ENCODE measurements at places on chromosomes 12 and 14. TPM values are rescaled to one million over a fixed set of nuclear protein-coding genes. Genes with fewer than 3 reads are reported as not detected.

Gene RASSF9
- 8.6 TPM for total RNA-seq

Gene BEGAIN
- 2.4 TPM for total RNA-seq

GRCh38 chr14:31283578-31284252, 76.1 kb upstream of the HECTD1 start:
- H3K4me3 ChIP-seq: no peak overlapping the region
- H3K4me1 ChIP-seq: no peaks in the 10 kb centered on the region
- no peaks in the 10 kb centered on the region for H3K27me3 ChIP-seq
- no peak overlapping the region for H3K27ac ChIP-seq

- DNase-seq: no peak
- no peak overlapping the region for H3K27ac ChIP-seq
- peaks cover 12% of the 10 kb centered on the region for H3K4me1 ChIP-seq
- no peaks in the 10 kb centered on the region for H3K27me3 ChIP-seq
- no peaks in the 10 kb centered on the region for H3K36me3 ChIP-seq
Observed at GRCh38 chr14:68622856-68623255, 170.0 kb downstream of the ZFP36L1 start.

Gene NELL2
- 0.31 TPM for total RNA-seq

GRCh38 chr14:104632781-104633180, 28.2 kb upstream of the TMEM179 start:
- no peaks in the 10 kb centered on the region for H3K36me3 ChIP-seq
- H3K27me3 ChIP-seq: no peaks in the 10 kb centered on the region
- H3K4me3 ChIP-seq: no peak overlapping the region
- no peak for DNase-seq
- H3K27ac ChIP-seq: no peak overlapping the region
- H3K4me1 ChIP-seq: no peaks in the 10 kb centered on the region

All from heart left ventricle (tissue), 16 donors.